ENCODE measurements at places on chromosomes 5 and 9.

DNA sequence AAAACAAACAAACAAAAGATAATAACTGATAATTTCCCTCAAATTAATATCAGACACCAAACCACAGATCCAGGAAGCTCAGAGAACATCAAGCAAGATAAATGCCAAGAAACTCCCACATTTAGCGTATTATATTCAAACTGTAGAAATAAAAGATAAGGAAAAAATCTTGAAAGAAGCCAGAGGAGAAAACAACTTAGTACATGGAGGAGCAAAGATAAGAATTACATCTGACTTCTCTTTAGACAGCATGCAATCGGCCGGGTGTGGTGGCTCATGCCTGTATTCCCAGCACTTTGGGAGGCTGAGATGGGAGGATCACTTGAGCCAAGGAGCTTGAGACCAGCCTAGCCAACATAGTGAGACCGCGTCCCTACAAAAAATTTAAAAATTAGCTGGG is 17.2 kb upstream of the MLANA start:
- no peak for DNase-seq

DNA sequence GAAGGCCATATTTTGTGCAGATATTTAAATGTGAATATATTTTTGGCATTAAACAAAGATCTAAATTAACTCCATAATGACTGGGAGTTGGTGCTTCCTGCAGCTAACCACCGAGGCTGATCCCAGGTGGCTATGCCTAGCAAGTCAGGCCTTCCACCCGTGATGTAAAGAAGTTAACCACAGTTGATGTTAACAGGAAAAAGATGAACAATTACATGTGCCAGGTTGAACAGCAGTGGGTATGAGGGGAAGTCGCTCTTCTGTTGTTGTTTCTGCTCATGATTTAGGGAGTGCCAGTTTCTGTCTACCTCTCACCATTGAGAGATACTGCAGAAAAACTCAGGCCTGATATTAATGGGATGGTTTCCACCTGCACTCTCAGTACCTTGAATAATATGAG is 334.3 kb downstream of the EBF1 start:
- DNase-seq = no peak

DNA sequence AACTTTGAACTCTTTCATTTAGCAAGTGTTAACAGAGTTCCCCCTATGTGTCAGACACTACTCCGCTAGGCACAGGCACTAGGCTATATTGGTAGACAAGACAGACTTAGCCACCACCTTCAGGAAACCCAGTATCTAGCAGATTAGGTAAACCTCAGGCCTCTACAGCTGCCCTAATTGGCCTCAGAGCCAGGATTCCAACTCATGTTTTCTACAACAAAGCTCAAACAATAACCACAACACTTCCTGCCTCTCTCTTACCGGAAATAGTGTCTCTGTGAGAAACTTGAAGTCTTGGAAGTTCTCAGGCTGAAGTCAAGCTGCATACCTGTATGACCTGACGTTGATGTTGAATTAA is 116.6 kb upstream of the SLC44A1 start:
- DNase-seq = peak; percentile 88

- no peak for DNase-seq
Measured at GRCh38 chr5:139638736-139639618, 9.2 kb upstream of the CXXC5 start.

- no peak for DNase-seq
Measured at GRCh38 chr5:134464988-134465815, 53.5 kb upstream of the CDKN2AIPNL start.

DNA sequence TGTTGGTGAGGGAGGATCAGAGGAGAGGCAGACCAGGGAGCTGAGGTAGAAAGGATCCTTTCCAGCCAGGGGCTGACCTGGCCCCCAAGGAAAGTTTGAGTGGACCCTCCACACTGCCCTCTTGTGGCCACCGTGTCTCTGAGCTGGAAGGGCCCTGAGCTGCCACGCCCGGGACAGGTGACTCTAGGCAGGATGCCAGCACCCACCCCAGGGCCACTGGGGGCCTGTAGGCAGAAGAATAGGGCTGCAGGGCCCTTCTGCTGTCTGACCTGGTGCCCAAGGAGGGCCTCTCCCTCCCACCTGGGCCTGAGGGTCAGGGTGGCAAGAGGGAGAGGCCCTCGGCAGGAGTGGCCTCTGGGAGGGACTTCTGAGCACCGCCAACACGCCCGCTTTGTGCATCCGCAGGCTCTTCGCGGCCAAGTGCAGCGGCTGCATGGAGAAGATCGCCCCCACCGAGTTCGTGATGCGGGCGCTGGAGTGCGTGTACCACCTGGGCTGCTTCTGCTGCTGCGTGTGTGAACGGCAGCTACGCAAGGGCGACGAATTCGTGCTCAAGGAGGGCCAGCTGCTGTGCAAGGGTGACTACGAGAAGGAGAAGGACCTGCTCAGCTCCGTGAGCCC is 76.8 kb downstream of the LMX1B start:
- peak; percentile 39 for DNase-seq

DNA sequence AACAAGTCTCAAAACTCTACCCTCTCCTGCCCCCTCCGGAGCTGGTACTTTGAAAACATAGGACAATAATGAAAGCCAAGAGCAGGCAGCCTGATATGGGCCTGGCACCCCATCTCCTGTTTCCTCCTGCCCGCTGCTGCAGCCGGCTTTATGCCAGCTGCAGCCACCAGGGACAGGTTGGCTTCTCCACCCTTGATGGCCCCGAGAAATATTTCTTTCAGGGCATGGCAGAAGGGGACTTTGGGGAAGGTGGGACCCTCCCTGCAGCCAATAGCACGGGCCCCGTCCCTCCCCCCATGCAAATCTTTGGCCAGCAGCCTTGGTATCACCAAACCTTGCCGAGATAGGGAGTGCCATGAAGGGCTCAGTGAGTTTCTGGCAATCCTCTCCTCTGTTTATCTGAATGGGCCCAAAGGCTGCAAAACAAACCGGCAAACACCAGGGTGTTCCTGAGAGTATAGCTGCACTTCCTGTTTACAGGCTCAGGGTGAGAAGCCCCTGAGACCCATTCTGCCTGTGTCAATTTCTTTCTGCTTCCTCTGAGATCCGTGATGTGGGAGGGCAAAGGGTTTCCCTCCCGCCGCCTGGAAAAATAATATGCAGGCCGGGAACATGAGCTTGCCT is 73.4 kb upstream of the BOD1 start:
- no peak for DNase-seq

All from CD4-positive, alpha-beta T cell treated with Interleukin-4 for 4 hours (primary cell).